ENCODE measurements at places on chromosomes 1 and 21.

GRCh38 chr1:198520524-198521254 is 19.8 kb downstream of the ATP6V1G3 start:
- DNase-seq = no peak

- DNase-seq = no peak
Measured at GRCh38 chr1:186299570-186299969, 75.5 kb downstream of the TPR start.

DNA sequence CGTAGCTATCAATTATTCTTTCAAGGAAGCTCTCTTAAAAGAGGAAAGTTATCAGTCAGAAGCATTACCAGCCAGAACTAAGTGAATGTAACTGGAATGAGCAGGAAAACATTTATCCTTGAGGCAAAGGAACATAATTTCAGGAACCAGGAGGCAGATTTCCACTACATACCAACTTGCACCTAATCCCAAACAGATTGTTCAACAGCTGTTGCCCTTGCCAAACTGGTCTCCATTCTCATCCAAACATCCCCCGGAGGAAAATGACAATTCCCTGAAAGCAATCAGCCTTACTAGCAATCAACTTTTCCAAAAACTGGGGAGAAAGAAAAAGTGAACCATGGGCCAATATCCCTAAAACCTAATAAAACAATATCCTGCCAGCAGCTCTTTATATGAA is 35.0 kb downstream of the ENAH start:
- no peak for DNase-seq

DNA sequence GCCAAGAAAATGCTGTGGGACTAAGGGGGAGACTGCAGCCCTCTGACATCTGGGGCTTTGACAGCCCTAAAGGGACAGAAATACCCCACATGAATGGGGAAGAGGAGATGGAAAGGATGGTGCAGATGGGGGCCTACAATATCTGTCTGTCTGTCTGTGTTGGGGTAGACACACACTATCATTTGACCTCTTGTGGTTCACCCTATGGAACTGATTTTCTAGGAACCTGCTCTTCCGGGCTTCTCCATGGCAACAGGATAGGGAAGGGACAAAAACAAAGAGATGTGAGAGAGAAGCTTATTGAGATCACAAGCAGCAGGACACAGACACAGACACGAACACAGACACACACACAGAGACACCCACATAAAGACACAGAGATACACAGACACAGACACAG is 17.1 kb downstream of the KIF21B start:
- no peak for DNase-seq

DNA sequence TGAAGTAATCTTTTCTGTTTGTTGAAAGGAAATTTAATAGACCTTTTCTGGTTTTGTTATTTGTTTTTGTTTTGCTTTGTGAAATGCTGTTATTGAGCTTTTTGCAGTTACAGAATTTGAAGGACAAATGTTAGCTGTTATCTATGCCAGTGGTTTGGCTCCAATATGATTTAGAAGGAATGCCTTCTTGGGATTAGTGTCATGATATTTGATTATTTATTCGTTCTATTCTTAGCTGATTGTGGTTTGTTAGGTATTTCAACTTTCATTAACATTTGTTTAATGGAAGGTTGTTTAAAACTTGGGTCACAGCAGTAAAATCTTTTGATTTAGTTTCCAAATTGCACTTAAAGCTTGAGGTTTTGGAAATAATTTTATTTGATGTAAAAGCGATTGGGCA is 33.5 kb downstream of the ADGRL2 start:
- DNase-seq = no peak

DNA sequence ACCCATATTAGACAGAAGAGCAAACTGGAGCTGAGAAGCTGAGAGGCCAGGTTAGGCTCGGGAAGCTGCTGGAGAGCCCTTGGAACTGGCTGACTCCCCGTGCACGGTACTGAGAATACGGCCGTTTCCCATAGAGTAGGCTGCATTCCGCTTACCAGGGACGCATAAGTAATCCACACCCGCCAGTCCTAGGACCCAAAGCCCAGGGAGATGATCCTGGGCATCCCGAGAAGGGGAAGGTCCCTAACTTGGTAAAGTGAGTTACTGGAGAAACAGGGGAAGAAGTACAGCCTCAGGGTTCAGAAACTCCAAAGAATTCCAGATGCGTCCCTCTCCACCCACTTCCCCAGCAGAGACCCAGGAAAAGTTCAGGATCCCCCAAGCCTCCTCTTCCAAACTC is 1.3 kb downstream of the LRRC38 start:
- no peak for DNase-seq

GRCh38 chr21:17660452-17660851 is 47.8 kb upstream of the BTG3 start:
- DNase-seq = no peak
